ENCODE measurements at places on chromosomes 16 and 17. TPM values are rescaled to one million over a fixed set of nuclear protein-coding genes. Genes with fewer than 3 reads are reported as not detected.

C16orf74 gene
- total RNA-seq = 157 TPM

GP2 gene
- not detected for total RNA-seq

TP53TG3 gene
- not detected for total RNA-seq

RFNG gene
- total RNA-seq = 26.3 TPM

GRAP gene
- total RNA-seq = not detected

CMTM2 gene
- not detected for total RNA-seq

SMPD3 gene
- total RNA-seq = not detected

DOC2B gene
- total RNA-seq = 2.7 TPM

CLEC10A gene
- total RNA-seq = not detected

EPN3 gene
- 10.9 TPM for total RNA-seq
